ENCODE measurements at places on chromosomes 1 and 21. TPM values are rescaled to one million over a fixed set of nuclear protein-coding genes. Genes with fewer than 3 reads are reported as not detected.

- DNase-seq: no peak
Measured at GRCh38 chr1:32991386-32991785, 26.8 kb upstream of the RNF19B start.

DNA sequence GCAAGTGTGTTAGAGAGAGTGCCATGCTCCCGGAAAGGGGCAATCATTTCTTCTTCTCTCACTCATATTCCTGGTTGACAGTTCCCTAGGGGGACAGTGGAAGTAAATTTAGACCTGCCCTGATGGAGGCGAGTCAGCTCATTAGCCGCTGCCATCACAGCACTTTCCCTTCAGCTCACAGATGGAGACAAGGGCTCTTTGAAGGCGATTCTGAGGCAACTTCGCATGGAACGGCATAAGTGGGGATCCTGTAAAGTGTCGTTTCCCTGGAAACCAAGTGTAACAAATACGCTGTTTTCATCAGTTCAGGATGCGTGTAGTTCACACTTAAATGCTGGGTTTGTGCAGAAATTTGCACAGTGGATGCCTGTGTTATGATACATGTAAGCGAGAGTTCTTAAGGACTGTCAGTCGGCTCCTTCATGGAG is 114.5 kb upstream of the TMPRSS15 start:
- no peak for DNase-seq

DNA sequence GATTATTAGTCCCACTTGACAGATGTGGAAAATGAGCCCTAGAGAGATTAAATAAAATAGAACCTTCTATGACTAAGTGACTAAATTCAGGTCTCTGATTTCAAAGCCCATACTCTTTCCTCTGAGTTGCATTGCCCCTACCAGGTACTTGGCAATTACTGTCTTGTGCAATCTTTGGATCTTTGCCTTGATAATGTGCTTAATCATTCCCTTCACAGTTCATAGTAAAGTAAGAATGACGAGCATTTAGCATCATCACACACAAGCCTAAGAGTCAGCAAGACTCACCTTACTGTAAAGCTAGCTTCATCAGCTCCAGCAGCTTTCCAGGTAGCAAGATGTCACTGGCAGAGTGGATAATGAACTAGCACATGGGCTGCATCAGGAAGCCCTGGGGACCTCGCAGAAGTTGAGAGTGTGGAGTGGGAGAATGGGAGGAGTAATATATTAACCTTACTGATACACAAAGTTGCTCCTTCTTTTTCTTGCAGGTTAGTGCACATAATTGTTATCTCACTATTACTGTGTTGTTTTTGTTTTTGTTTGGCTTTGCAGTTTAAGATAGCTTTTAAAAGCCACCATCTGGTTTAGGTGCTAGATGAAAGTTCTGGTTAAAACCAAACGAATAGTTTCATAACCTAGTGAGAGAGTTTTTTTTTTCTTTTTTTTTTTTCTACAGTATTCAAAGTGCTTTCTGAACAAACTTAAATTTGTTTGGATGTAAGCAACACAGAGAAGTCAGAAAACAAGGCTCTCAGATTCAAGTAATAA is 71.8 kb downstream of the PBX1 start:
- no peak for DNase-seq

DNA sequence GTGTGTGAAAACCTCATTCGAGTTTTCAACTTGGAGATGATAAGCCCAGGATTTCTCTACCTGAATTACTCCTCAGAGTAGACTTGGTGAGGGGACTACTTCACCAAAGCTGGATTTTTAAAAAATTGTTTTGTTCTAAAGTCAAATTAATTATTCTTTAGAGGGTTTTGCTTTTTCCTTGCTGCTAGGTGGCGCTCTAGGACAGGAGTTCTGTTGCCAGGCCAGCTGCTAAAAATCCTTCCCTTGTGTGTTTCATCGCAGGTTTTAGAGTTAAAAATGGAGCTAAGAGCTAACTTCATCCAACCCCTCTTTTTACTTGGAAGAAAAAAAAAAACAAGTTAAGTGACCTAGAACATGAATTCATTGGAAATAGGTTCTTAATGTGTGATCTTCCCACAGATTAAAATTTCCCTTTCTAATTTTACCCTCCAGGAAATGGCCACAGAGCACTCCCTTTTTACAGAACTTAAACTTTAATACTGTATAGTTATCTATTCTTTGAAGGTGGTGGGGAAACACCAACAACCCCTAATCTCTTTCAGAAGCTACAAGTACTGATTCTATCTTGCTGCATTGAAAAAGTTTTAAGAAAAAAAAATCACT is 36.7 kb upstream of the FAM163A start:
- DNase-seq: peak; percentile 85

The IRF6 gene
- total RNA-seq: 2.5 TPM
